CD4-positive, alpha-beta T cell treated with Interleukin-6 for 4 hours (primary cell): ENCODE measurements at places on chromosomes 5 and 9.
A peak's percentile ranks its signal among the peaks of the same experiment; 100 is the strongest.

GRCh38 chr5:180601591-180602480 lies 10.5 kb upstream of the SCGB3A1 start:
- no peak for DNase-seq

GRCh38 chr9:126505697-126506346 lies 107.9 kb upstream of the LMX1B start:
- DNase-seq = no peak

- DNase-seq = peak; percentile 73
Observed at GRCh38 chr5:160199410-160199911, 29.8 kb upstream of the FABP6 start.

DNA sequence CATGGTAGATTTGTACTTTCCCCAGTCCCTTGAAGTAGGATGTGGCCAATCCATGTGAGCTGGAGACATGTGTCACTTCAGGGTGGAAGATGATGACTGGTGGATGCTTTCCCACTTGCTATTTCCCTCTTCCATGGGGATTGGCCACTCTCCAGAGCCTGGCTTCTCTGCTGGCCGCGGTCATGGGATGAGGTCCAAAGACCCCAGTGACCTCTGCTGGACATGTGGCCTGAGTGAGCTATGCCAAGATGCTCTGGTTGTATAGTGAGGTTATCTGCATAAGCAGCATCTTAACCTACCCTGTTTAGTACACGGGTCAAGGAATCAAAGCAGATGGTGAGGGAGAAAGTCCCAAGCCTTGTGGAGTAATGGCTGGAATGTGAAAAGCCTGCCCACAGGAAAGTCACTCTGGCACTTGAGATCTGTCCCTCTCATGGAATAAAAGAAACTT lies 47.1 kb downstream of the SH3PXD2B start:
- DNase-seq = no peak
